ENCODE measurements at places on chromosomes 7 and 10. TPM values are rescaled to one million over a fixed set of nuclear protein-coding genes. Genes with fewer than 3 reads are reported as not detected.

RASA4 gene
- 54.1 TPM for total RNA-seq

DNA sequence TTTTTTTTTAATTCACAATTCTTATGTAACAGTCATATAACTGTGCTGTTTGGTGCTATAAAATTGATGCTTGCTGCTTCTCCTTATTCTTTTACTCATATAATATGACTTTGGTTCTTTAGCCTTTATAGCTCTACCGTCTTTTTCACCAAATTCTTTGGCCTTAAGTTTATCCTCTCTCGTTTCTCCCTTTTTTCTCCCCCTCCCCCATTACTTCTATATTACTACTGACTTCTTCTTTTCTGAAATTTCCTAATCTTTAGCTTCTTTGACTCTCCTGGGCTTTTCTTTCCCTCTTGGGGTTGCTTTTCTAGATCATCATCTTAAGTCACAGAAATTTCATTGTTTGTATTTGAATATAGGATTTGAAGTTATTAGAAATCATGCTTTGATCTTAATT lies 3.8 kb downstream of the BCCIP start:
- H3K36me3 ChIP-seq, result peaks cover 55% of the 10 kb centered on the region
- H3K27me3 ChIP-seq, result no peaks in the 10 kb centered on the region
- H3K4me3 ChIP-seq, result no peak overlapping the region
- peaks cover 16% of the 10 kb centered on the region for H3K4me1 ChIP-seq

DNA sequence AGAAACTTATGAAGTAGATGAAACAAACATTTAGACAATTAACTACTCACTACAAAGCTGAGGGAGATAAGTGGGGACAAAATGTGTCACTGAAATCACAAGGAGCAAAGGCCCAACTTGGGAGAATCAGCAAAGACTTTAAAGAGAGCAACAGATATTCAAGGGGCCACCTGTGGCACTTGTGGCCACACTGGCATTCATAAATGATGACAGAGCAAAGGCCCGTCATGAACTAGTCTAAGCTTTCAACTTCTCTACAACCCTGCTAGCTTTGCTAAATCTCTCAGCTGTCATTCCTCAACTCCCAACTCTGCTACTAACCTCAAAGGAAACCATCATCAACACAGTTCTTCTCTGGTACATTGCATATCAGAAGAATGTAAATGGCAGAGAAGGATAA lies 178.4 kb downstream of the CPEB3 start:
- H3K27me3 ChIP-seq, result no peaks in the 10 kb centered on the region
- peaks cover 3% of the 10 kb centered on the region for H3K36me3 ChIP-seq
- H3K4me3 ChIP-seq, result no peak overlapping the region
- no peak for DNase-seq

DNA sequence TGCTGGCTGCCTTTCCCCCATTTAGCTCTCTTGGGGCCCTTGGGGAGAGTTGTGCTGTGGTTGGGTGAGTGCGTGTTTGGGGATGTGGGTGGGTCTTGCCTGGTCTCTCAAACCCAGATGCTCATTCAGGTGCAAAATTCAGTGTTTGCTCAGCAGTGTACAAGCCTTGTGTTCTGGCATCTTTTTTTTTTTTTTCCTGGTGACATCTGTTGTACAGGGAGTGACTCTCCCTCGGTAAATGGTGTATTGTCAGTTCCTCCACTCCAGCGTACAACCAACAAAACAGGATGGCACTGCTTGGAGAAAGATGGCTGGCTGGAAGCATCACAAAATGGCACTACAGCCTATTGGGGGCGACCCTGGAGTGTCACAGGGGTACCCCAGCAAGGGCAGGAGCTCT lies 75.5 kb downstream of the LRMDA start:
- H3K27me3 ChIP-seq, result peaks cover 6% of the 10 kb centered on the region
- no peak overlapping the region for H3K27ac ChIP-seq
- no peak overlapping the region for H3K4me3 ChIP-seq
- no peak for DNase-seq

Data from activated CD4-positive, alpha-beta T cell treated with anti-CD3 and anti-CD28 coated beads, Interleukin-2, amount 10 ng/mL, durations not matched to agents 24 days and 14 days (primary cell).